ENCODE measurements at places on chromosomes 5 and 9.

- DNase-seq, result no peak
These were observed 164.8 kb downstream of the EPB41L4A start for GRCh38 chr5:112254303-112254702.

DNA sequence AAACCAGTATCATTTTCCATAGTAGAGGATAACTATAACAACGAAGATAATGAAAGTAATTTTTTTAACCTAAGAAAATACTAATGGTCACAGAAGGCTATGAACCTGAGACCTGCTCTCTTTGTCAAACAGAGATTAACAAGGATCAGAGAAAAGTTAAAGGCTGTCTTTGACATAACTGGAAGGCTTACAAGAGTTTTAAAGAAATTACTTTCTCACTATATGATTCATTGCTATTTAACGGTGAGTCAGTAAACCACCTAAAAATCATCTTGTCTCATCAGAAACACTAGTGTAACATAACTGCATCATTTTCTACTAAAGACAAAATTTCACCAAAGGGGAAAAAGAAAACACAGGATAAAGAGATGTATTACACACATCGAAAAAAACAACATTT lies 19.3 kb downstream of the MLANA start:
- no peak for DNase-seq

DNA sequence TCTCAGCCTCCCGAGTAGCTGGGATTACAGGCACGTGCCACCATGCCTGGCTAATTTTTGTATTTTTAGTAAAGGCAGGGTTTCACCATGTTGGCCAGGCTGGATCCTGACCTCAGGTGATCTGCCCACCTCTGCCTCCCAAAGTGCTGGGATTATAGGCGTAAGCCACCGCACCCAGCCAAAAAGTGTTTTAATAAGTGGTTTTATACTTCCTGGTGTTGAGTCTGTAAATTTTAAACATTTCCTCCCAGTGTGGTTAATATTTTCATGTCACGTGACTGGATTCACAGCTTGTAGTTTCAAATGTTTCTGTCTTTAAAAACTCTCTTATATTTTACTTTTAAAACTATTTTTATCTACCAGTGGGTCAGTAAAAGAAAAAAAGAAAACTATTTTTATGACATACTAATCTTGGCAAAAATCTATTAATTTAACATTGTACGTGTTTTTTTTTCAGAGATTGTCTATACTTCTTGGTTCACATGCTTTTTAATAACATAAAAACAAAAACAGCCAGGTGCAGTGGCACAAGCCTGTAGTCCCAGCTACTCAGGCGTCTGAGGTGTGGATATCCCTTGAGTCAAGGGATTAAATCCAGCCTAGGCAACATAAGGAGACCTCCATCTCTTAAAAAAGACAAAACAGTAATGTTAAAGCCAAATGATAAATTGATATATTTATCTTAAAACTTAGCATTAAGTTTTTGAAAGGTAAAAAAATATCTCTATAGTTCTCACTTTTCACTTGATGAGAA lies 117.1 kb downstream of the DMXL1 start:
- DNase-seq, result no peak

DNA sequence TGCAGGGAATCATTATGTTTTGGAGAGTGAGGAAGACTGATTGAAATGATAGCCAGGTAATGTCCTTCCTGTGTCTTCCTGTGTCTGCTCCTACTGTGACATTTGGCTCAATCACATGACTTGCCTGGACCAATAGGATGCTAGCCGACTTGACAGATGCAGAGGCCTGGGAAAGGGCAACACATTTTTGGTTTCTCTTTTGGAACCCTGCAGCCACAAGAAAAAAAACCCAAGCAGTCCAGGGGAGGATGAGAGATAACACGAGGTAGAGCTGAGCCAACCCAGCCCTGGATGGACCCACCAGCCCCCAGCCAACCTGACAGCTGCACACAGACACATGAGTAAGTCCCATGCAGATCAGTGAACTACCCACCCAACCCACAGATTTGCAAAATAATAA lies 256.1 kb upstream of the SMARCA2 start:
- no peak for DNase-seq

GRCh38 chr5:141638771-141639170 lies 2.0 kb downstream of the RELL2 start:
- DNase-seq, result no peak

- no peak for DNase-seq
These were observed 181.3 kb upstream of the GNA14 start for GRCh38 chr9:77829420-77829819.

DNA sequence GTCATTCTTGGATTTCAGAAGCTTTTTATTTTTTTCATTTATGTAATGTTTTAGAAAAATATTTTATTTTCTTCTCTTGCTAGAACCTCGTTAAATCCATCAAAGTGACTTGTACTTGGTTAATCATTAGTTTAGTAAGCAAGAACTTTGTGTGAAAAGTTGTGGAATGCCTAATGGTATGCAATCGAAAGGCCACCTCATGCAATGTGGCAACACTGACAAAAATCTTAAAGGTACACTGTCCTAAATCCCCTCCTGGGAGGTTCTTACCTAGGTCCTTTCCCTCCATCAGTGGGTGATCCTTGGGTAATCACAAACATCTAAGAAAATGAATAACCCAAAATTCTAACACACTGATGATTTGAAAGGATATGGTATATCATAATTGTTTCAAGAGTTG lies 304.2 kb downstream of the DNAH5 start:
- DNase-seq, result no peak

DNA sequence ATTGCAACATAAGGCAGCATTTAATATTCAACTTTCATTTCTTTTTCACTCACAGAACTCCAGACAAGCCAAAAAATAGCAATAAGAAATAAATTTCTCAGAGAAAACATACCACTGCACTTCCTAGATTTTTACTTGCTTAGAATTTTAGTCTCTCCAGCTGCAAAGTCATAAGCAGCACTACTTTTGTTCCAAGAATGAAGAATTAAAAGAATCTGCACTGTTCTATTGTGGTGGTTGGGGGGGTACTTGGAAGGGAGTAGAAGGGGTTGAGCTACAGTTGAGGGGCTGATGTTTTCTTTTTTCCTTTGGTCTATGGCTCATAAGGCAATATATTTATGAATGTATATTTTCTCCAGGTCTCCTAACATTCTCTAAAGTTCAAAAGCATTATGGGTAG lies 144.5 kb downstream of the KIAA0825 start:
- DNase-seq, result no peak

GRCh38 chr5:78373231-78373630 lies 12.8 kb downstream of the SCAMP1 start:
- DNase-seq, result no peak

GRCh38 chr5:36502608-36503007 lies 103.8 kb upstream of the SLC1A3 start:
- DNase-seq, result no peak

GRCh38 chr5:160628619-160628968 lies 206.9 kb downstream of the PTTG1 start:
- DNase-seq, result no peak

GRCh38 chr5:97049175-97049574 lies 93.2 kb downstream of the LIX1 start:
- no peak for DNase-seq

- no peak for DNase-seq
These were observed 478 bp upstream of the SETD9 start for GRCh38 chr5:56908942-56909293.

GRCh38 chr5:55601204-55601618 lies 66.4 kb upstream of the PLPP1 start:
- no peak for DNase-seq

Measured in stimulated activated CD8-positive, alpha-beta memory T cell treated with anti-CD3 and anti-CD28 coated beads, Interleukin-4, amount 100 ng/mL, for 1 hour (primary cell).